ENCODE measurements at places on chromosomes 2 and 18.

DNA sequence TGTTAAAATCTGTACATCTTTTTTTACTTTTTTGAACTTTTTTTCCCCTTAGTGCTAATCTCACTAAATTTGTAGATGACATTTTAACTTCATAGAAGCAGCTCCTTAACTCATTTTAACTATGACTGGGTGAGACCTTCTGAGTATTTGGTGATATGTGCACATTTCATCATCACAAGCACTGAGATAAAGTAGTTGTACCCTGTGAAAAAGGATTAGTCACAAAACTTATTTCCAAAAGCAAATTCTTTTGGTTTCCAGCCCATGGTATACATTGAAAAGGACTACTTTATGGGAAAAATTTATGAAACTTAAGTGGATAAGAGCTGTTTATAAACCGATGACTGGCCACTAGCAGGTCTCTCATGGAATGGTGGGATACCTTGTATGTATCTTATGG, 581.5 kb downstream of the PLCL1 start:
- no peak for DNase-seq

DNA sequence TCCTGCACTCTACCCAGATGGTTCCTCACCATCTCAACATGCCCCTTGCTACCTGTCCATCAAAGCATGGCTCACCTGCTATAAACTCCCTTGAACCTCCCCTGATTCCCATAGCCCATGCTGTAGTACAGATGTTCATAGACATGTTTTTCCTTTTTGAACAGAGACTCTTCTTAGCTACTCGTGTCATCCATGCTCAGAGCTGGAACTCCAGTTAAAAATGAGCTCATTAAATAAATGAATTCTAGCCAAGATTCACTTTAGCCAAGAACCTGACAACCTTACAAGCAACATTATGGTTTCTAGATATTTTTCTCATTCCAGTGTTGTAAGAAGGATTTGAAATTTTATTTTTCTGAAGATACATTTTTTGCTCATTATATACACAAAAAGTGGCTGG, 65.0 kb downstream of the SCG2 start:
- no peak for DNase-seq

- DNase-seq, result no peak
Observed at GRCh38 chr18:51039138-51040112, 9.4 kb downstream of the SMAD4 start.

DNA sequence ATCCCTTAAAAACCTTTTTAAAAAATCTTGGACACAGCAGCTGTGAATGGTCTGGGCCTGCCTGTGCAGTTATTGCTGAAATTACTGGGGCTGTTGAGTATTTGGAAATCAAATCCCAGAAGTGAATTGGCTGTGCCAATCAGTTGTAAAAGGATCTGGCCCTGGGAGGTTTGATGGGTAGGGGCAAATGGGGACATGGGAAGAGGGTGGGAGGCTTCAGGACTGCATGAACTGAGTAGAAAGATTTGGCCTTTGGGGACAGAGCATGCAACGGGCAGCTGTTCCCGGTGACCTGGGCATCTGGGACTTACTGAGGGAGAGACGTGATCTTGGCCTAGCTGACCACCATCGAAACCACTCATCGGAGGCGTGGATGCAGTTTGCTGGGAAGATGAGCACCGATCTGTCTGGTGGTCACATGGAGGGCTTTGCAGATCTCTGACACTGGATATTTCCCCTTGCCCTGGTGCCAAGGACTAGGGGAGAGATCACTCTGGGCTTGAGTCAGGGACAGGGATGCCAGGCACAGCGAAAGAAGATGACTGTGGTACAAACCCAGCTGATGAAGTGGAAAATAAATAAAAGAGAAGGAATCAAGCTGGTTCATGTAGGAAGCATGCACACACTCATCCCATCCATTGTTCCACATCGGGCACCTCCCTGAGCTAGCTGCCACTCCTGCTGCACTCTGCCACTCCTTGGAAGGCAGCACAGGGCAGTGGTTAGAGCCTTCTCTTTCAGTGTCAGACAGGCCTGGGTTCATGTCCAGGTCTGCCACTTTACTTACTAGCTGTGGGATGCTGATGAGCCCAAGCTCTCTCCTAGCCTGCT, 58.4 kb downstream of the SEMA4F start:
- DNase-seq, result no peak

- no peak for DNase-seq
Observed at GRCh38 chr18:23324861-23325260, 128.2 kb upstream of the RIOK3 start.

Measured in activated CD4-positive, alpha-beta T cell treated with anti-CD3 and anti-CD28 coated beads, Interleukin-2, amount 50 U/mL, for 48 hours (primary cell).